ENCODE measurements at places on chromosomes 6 and 20.
A peak's percentile ranks its signal among the peaks of the same experiment; 100 is the strongest.

GRCh38 chr6:41239467-41240159 is 11.5 kb downstream of the TREML4 start:
- no peak for DNase-seq

- no peak for DNase-seq
These were observed 125.2 kb downstream of the PACRG start for GRCh38 chr6:162852840-162853577.

DNA sequence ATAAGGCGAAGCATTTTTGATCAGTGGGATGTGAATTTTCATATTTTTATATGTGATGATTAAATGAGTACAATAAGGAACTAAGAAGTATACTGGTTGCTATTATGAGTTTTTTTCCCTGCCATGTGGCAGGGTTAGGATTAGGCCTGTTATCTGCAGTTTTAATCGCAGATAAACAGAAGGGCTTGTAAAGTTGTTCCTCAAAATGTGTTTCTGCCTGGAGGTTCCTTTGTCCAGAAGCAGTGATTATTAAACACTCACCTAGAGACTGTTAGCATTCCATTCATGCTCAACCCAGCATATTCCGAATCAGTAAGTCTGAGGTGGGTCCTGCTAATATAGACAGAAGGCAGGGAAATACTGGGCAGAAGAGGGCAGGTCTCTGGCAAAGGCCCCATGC is 316.0 kb downstream of the CLIC5 start:
- DNase-seq, result no peak

GRCh38 chr6:36755435-36756348 is 58.1 kb downstream of the RAB44 start:
- peak; percentile 82 for DNase-seq

GRCh38 chr6:163420289-163420614 is 5.7 kb downstream of the QKI start:
- no peak for DNase-seq

DNA sequence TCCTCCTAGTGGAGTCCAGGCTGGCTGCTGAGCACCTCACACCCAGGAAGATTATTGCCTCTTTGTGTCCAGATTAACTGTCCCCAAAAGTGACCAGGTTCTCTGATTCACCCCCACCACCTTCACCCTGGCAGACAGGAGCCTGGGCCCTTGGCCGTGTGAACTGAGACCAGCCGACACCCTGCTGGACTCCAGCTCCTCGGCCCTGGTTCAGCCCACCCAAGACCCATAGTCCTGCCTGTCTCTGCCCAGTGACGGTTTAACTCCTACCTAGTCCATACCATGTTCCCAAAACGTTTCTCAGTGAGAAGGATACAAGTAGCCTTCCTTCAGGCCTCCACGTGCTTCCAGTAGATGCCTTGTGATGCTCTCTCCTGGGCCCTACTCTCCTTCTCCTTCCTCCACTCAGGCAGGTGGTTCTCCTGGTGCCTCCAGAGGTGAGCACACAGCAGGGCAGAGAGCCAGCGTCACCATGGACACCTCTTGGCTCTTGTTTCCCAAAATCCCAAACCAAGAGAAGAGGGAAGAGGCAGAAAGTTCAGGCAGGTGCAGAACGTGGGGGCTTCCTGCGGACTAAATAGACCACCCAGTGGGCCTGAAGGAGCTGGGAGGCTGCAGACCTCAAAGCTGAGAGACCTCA is 134.4 kb upstream of the CST7 start:
- DNase-seq, result no peak

DNA sequence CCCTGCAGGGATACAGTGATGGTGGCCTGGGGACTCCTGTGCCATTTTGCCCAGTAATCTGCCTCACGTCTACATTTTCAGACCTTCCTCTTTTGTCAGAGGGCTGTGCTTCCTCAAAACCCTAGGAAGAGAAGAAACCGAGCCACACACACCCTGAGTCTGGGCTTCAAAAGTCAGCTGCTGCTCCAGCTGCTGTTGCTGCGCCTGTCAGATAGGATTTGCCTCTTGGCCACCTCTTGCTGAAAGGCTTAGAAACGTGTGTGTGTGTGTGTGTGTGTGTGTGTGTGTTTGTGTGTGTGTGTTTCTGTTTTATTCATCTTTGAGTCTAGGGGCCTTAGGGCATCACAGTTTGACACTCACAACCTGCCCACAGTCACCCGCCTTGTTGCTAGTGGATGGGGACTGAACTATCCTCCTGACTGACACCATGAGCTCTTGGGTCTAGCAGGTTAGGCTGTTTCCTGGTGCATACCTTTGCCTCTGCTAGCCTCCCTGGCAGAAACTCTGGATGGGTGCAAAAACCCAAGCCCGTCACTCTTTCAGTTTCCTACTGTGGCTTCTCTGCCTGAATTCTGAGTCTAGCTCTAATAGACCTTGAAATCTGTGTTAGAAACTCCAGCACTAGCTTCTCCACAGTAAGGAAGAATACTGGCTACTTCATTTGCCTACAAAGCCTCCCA is 94.9 kb upstream of the CEP85L start:
- no peak for DNase-seq

DNA sequence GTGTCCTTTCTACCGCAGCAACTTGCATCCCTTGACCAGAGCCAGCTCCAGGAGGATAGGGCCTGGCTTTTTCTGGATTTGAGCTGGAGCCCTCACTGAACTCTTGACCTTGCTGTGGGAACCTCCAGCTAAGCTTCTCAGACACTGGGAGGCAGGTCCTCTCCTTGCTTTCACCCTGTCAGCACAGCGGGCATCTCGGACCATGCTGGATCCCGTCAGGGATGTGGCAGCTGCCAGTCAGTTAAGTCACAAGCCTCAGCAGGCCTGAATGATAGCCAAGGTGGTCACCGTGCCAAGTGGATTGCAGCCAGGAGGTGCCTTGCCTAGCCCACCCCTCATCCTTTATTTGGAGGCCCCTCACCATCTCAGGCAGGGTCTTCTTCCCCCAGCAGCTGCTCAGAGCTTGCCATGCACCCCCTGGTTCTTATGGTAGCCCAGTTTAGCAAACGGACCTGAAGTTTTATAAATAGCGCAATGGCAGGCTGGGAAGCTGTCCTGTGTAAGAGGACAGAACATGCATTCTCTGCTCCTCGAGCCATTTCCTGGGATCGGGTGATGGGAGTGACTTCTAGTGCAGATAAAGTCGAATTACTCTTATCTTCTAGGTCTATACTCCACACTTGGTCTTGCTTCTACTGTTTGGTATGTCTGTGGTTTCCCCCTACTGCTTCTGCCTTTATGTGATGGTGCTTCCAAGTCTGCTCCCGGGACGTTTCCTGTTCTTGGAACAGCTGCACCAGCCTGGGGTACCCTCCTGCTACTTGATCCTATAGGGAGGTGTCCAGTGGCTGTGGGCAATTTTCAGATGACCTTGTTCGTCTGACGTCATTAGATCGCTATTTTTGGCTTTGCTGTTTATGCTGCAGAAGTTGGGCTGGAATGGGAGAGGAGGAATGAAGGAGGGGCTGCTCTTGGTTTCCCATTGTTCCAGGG is 7.1 kb upstream of the MYLK2 start:
- DNase-seq, result no peak

DNA sequence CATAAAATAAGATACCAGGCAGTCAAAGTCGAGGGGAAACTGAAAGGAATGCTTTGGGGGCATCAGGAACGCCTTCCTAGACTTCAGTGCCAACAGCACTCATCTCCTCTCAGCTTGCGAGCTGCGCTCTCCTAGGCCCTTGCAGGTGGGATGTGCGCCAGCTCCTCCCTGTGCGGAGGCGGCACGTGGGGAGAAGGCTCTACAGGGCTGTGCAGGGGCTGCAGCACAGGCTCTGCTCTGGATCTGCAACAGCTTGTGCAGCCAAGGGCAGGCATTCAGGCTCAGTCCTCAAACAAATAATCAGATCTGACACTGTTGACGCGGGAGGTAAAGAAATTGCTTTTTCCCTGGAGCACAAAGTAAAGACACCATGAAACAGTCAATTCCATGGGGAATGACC is 144.8 kb downstream of the TTLL2 start:
- no peak for DNase-seq

- no peak for DNase-seq
These were observed 132.9 kb upstream of the QKI start for GRCh38 chr6:163281634-163282033.

DNA sequence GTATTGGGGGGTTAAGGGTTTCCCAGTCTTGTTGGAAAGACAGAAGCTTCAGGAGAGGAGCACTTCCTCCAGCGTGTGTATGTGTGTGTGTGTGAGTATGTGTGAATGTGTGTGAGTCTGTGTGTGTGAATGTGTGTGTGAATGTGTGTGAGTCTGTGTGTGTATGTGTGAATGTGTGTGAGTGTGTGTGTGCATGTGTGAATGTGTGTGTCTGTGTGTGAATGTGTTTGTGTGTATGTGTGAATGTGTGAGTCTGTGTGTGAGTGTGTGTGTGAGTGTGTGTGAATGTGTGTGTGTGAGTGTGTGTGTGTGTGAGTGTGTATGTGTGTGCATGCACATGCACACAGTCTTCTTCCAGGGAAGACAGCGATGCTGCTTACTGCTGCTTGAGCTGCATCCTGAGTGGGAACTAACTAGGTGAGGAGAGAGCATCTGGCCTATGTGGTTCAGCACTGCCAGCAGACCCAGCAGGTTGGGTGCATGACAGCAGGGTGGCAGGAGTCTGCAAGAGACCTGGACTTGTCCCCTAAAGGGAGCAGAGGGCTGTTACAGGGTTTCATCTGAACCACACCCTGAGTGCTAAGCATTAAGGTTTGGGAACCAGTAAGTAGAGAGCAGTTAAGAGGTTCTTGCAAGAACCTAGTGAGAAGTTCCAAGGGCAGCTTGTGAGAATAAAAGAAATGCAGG is 22.7 kb upstream of the CCND3 start:
- DNase-seq, result no peak

DNA sequence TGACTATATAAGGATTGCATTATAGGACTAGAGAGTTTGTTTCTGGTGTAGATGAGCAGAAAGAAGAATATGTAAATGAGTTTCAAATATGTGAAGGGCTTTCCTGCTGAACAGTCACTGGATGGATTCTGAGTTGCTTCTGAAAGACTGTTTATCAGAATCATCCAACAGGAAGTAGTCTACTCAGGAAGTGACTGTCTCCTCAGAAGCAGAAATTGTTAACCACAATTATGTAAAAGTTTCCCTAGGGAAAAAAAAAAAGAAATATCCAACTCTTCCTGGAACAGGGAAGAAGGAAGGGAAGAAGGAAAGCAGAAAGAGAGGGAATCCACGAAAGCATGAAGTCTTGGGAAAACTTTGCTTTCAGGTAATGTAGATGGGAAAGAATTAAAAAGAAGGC is 138.9 kb downstream of the TENT5A start:
- no peak for DNase-seq

DNA sequence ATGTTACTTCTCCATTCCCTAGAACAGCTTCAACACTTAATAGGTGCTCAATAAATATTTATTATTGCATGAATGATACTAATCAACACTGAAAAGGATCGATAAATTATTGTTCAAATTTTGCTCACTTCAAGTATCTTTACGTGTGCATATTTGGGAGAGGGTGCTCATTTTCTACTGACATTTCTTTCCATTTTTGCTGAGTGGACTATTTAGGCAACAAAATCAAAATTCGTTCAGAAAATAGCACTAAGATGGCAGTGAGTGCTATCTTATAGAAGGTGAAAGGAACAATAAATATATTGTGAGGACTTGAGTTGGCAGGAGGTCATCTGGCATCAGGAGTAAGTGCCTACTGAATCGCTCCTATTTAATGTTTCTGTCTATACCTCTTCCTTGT is 501.9 kb upstream of the IRAK1BP1 start:
- DNase-seq, result no peak

GRCh38 chr20:2151858-2152281 is 50.2 kb downstream of the STK35 start:
- no peak for DNase-seq

GRCh38 chr20:10954137-10954840 is 280.5 kb upstream of the JAG1 start:
- no peak for DNase-seq

GRCh38 chr6:66230591-66230990 is 523.6 kb upstream of the EYS start:
- no peak for DNase-seq

DNA sequence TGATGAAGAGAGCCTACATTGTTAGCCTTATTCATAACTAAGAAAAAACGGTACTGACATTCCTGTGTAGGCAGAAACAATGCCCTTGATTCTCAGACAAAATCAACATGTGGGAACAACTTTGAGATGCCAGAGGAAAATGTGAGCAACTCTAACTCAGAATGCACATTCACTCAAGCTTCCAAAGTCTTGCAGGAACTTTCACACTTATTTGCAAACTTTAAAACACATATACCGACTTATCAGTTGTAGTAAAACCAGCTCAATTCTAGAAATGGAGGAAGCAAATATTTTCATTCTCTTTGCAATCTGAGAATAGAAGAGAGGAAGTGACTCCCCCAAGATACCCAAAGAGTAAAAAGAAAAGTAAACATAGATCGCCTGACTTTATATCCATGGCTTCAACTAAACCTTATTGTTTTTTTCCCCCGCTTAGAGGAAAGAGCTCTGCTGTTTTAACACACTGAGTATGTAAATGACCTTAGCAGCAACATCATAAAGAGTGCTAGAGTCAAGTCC is 117.6 kb downstream of the EPB41L2 start:
- DNase-seq, result no peak

GRCh38 chr6:32785781-32786533 is 22.6 kb upstream of the HLA-DQB2 start:
- DNase-seq, result no peak

DNA sequence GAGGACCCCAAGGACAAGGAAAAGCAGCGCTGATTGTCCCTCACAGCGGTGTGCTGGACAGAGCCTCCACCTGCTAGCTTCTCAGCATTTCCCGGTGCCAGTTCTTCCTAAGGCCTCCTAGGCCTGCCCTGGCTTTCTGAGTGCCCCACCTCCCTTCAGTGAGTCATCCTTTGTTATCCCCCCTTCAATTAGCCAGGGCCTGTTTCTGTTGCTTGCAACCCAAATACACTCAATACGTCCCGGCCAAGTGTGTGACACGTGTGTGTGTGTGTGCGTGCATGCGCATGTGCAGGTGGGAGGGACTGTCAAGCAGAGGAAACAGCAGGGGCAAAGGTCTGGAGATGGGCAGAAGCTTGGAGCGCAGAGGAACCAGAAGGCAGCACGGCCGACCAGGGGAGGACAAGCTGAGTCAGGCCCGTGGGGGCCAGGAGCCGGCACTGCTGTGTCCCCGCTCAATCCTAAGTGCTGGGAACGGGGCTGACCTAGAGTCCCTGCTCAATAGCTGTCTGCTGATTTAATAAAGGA is 159.8 kb downstream of the PREX1 start:
- no peak for DNase-seq

GRCh38 chr6:30881392-30882203 is 2.7 kb upstream of the DDR1 start:
- DNase-seq, result no peak

DNA sequence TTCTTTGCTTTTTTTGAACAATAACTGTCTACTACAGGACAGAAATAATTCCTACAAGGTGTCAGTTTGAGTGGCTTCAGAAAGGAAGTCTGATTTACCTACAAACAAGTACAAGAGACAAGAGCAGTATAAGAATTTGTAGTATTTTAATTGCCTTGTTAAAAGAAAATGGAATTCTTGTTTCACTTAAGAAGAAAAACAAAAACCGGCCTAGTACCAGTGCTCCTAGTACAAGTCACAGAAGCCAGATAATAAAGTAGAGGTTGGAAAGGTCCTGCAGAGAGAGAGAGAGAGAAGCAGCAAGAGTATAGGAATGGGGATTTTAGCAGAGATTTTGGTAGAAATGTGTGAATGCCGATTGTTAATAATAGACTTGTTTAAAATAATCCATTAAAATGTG is 6.4 kb downstream of the TAB2 start:
- DNase-seq, result no peak

Data from GM12864 (cell line).